Heart left ventricle (tissue), 16 donors: ENCODE measurements at places on chromosomes 1 and 21. TPM values are rescaled to one million over a fixed set of nuclear protein-coding genes. Genes with fewer than 3 reads are reported as not detected.
A peak's percentile ranks its signal among the peaks of the same experiment; 100 is the strongest.

The HES3 gene
- not detected for total RNA-seq

DNA sequence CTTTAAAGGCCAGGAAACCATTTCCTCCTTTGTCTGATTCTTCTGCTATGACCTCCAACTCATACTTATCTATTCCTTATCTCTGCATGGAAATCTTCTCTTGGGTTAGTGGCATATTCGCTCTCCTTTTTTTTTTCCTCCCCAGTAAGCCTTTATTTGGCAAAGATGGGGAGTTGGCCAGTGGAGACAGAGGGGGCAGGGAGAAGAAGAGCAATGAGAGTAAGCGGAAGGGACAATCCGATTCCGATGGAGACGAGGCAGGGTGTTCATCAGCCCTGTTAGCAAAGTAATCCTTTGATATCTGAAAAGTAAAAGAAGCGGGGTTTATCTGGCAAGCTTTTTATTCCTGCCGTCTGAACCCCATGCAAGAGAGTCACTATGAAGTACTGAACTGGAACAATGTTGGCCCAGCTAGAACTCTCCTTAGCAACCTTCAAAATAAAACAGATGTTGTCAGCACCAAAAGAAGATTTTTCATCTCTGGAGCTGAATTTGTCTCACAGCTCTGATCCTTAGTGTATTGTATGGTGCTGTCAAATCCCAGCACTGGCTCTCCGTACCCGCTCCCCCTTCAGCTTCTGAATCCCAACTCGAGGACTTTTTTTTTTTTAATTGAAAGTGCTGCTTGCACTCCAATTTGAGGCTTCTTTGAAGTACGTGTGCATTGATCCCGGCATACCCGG is 40.9 kb downstream of the PTGFRN start:
- peaks cover 62% of the 10 kb centered on the region for H3K4me1 ChIP-seq
- H3K4me3 ChIP-seq = peak overlapping the region; percentile 22
- H3K27me3 ChIP-seq = no peaks in the 10 kb centered on the region
- H3K27ac ChIP-seq = peak overlapping the region; percentile 68
- peaks cover 27% of the 10 kb centered on the region for H3K36me3 ChIP-seq

DNA sequence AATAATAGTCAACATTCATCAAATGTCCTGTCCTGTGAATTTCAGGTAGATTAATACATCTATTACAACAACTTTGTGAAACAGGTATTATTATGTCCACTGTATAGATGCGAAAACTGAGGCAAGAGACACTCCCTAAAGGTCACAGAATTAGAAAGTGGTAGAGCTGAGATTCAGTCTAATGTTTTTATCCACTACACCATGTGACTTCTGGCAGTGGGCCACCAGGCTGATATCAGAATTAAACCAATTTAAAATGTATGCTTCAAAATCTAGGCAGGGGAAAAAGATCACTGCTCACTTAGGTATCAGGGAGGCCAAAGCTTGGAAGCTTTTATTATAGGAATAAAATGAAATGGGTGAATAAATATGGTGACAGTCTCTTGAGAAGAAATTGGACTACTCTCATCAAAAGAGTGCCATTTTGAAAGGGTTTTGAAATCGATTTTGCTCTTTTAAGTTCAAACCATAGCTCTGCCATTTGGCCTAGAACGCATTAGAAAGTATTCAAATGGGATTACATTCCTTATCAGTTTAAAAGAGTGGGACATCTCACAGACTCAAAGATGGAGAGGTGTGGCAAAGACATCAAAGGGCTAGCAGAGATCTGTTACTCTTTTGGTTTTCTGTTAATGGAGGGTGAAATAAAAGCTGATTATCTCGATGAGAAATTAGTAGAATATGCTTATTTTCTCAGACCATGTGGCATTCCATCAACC is 1.9 kb downstream of the DDAH1 start:
- H3K27ac ChIP-seq = no peak overlapping the region
- no peak overlapping the region for H3K4me3 ChIP-seq
- H3K36me3 ChIP-seq = no peaks in the 10 kb centered on the region
- H3K4me1 ChIP-seq = peaks cover 16% of the 10 kb centered on the region

The ELF3 gene
- 42.5 TPM for total RNA-seq

GRCh38 chr1:180563026-180563827 is 4.5 kb downstream of the OVAAL start:
- peak overlapping the region; percentile 86 for H3K27ac ChIP-seq
- DNase-seq = no peak
- H3K36me3 ChIP-seq = no peaks in the 10 kb centered on the region

The IL10 gene
- 0.95 TPM for total RNA-seq

- H3K36me3 ChIP-seq = peaks cover 96% of the 10 kb centered on the region
- H3K4me1 ChIP-seq = no peaks in the 10 kb centered on the region
- H3K27me3 ChIP-seq = no peaks in the 10 kb centered on the region
- no peak for DNase-seq
Observed at GRCh38 chr1:45615885-45616284, 8.0 kb downstream of the CCDC17 start.

GRCh38 chr1:84164567-84165021 is 20.5 kb downstream of the PRKACB start:
- peaks cover 4% of the 10 kb centered on the region for H3K4me1 ChIP-seq
- DNase-seq = no peak
- H3K36me3 ChIP-seq = no peaks in the 10 kb centered on the region
- H3K27ac ChIP-seq = no peak overlapping the region
- H3K27me3 ChIP-seq = no peaks in the 10 kb centered on the region
- no peak overlapping the region for H3K4me3 ChIP-seq

The LHX8 gene
- total RNA-seq = not detected

The ARPC5 gene
- 39.3 TPM for total RNA-seq

- DNase-seq = no peak
- no peaks in the 10 kb centered on the region for H3K27me3 ChIP-seq
- no peaks in the 10 kb centered on the region for H3K36me3 ChIP-seq
- H3K4me3 ChIP-seq = no peak overlapping the region
Observed at GRCh38 chr1:193118194-193118593, 3.6 kb upstream of the CDC73 start.

The ADGRL4 gene
- total RNA-seq = 21.8 TPM

DNA sequence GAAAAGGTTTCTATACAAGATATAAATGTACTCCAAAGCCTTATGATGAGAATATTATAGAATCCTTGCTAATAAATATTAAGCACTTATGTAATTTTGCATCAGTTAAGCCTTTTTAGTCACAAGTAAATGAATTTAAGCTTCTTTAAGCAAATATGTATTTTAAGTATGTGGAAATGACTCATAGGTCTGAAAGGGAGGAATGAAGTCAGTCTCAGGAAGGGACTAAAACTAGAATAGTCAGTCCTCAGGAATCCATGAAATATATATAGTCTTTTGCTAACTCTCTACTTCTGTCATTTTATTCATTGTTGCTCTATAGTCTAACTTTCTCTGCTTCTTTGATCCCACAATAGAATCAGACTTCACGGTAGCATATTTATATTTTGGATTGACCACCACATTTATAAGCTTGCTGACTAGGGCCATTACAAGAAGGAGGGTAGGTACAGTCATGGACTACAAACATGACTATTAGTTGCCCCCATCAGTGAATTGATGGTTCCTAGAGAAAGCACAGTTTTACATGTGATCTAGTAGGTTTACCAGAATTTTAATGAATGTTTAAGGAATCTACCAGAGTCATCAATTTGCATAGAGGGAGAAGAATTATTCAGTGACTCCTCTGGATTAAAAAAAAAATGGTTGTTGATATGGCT is 20.2 kb upstream of the RABGGTB start:
- no peak overlapping the region for H3K4me3 ChIP-seq
- DNase-seq = no peak
- no peaks in the 10 kb centered on the region for H3K27me3 ChIP-seq

- DNase-seq = no peak
- H3K4me3 ChIP-seq = no peak overlapping the region
- H3K27ac ChIP-seq = no peak overlapping the region
- no peaks in the 10 kb centered on the region for H3K27me3 ChIP-seq
Observed at GRCh38 chr1:91718877-91719276, 167.1 kb downstream of the TGFBR3 start.

- H3K27me3 ChIP-seq = no peaks in the 10 kb centered on the region
- no peak overlapping the region for H3K4me3 ChIP-seq
- no peak for DNase-seq
- H3K36me3 ChIP-seq = no peaks in the 10 kb centered on the region
Observed at GRCh38 chr1:177932123-177932522, 37.7 kb downstream of the SEC16B start.

DNA sequence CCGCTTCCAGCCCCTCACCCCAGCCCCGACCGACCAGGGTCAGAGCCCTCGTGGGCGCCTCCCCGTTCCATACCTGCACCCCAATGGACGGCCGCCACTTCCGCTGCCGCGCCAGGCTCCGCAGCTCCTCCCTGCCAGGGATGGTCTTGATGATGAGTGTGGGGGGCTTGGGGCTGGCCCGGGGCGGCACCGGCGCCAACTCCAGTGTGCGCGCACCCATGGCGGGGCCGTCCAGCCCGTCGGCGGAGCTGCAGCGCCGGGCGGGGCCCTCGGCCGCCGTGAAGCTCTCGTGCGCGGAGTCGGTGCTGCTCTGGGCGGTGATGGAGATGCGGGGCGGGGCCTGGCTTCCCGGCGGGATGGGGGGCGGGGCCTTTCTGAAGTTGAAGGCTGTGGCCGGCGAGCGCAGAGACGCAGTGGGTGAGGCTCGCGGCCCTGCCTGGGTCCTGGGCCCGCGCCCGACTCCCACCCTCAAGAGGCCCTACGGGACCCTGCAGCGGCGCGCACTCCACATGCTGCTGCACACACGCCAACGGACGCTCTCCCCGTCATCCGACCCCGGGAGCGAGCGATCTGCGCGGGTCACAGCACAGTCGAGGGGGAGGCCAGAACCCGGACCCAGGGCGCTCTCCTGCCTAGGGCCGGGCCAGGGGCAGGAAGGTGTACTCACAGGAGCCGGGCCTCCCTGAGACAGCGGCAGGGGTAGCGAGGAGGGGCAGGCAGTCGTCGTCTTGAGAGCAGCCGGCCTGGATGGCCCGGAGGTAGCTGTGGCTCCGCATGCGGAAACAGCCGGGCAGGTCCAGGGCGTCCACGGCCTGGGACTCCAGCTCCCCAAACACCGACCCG is 26.1 kb upstream of the SMIM12 start:
- no peak overlapping the region for H3K27ac ChIP-seq
- peak; percentile 54 for DNase-seq
- peaks cover 13% of the 10 kb centered on the region for H3K27me3 ChIP-seq
- H3K4me1 ChIP-seq = no peaks in the 10 kb centered on the region

GRCh38 chr1:94276988-94277434 is 39.6 kb upstream of the ARHGAP29 start:
- H3K27ac ChIP-seq = no peak overlapping the region
- H3K4me3 ChIP-seq = no peak overlapping the region
- no peak for DNase-seq

The PCNX2 gene
- 2.9 TPM for total RNA-seq

GRCh38 chr21:33078907-33079582 is 9.1 kb downstream of the OLIG1 start:
- H3K36me3 ChIP-seq = no peaks in the 10 kb centered on the region
- peaks cover 35% of the 10 kb centered on the region for H3K27me3 ChIP-seq
- DNase-seq = no peak
- H3K27ac ChIP-seq = no peak overlapping the region

The GNG5 gene
- total RNA-seq = 167 TPM

The TMEM269 gene
- 0.07 TPM for total RNA-seq

The C8B gene
- not detected for total RNA-seq

DNA sequence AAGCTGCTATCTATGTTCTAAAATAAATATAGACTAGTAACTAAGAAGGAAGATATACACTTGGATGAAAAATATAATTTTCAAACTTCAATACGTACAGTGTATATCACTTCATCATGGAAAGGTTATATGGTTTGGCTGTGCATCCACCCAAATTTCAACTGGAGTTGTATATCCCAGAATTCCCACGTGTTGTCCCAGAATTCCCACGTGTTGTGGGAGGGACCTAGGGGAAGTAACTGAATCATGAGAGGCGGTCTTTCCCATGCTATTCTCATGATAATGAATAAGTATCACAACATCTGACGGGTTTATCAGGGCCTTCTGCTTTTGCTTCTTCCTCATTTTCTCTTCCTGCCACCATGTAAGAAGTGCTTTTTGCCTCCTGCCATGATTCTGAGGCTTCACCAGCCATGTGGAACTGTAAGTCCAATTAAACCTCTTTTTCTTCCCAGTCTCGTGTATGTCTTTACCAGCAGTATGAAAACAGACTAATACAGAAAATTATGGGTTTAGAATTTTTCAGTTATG is 10.7 kb downstream of the NEGR1 start:
- no peak for DNase-seq
- H3K27me3 ChIP-seq = no peaks in the 10 kb centered on the region
- H3K4me3 ChIP-seq = no peak overlapping the region
- H3K4me1 ChIP-seq = no peaks in the 10 kb centered on the region
- H3K36me3 ChIP-seq = no peaks in the 10 kb centered on the region

- peaks cover 20% of the 10 kb centered on the region for H3K4me1 ChIP-seq
- no peak overlapping the region for H3K27ac ChIP-seq
- H3K36me3 ChIP-seq = no peaks in the 10 kb centered on the region
- no peaks in the 10 kb centered on the region for H3K27me3 ChIP-seq
- no peak overlapping the region for H3K4me3 ChIP-seq
Observed at GRCh38 chr1:35564884-35565741, 7.5 kb downstream of the NCDN start.

GRCh38 chr21:38833117-38833516 is 27.4 kb downstream of the ETS2 start:
- no peak overlapping the region for H3K27ac ChIP-seq
- no peak for DNase-seq
- no peaks in the 10 kb centered on the region for H3K36me3 ChIP-seq
- H3K27me3 ChIP-seq = no peaks in the 10 kb centered on the region
- no peak overlapping the region for H3K4me3 ChIP-seq

The HFM1 gene
- 1.9 TPM for total RNA-seq

The CR2 gene
- total RNA-seq = 0.09 TPM

The TRIM17 gene
- total RNA-seq = not detected

DNA sequence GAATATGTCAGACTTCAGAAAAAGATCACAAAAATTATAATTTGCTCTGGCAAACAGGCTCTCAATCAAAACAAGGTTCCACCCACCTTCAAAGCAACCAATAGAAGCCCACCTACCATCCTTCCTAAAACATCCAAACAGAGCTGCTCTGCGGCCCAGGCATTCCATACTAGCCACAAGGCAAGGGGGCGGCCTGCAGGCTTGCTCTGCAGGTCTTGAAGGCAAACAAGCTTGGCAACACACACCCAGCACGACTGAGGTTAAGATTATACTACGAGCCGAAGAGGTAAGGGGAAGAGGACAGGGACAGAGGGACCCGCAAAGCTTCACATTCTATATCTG is 207.3 kb downstream of the SLC45A1 start:
- DNase-seq = no peak
- no peaks in the 10 kb centered on the region for H3K27me3 ChIP-seq
- H3K36me3 ChIP-seq = no peaks in the 10 kb centered on the region
- peak overlapping the region; percentile 31 for H3K4me3 ChIP-seq
